Placental epithelial cell (primary cell): ENCODE measurements at places on chromosomes 4 and X. TPM values are rescaled to one million over a fixed set of nuclear protein-coding genes. Genes with fewer than 3 reads are reported as not detected.

The SHROOM4 gene
- 5.9 and 8.2 TPM in 2 replicates for total RNA-seq

The CHRDL1 gene
- total RNA-seq: not detected in 2 replicates

The SSX4 gene
- not detected in 2 replicates for total RNA-seq

The ITGB1BP2 gene
- total RNA-seq: 0.98 and 3.1 TPM in 2 replicates

The GAGE12E gene
- not detected in 2 replicates for total RNA-seq

The IQCM gene
- total RNA-seq: not detected in 2 replicates

The CHRNA9 gene
- total RNA-seq: 1.4 TPM in 1 of 2 replicates, not detected in the other

The FAM9B gene
- total RNA-seq: not detected in 2 replicates

The SPANXN3 gene
- total RNA-seq: not detected in 2 replicates

The MAGEB17 gene
- not detected in 2 replicates for total RNA-seq

The POU3F4 gene
- total RNA-seq: not detected in 2 replicates

The SPATA4 gene
- not detected in 2 replicates for total RNA-seq

The F8A3 gene
- total RNA-seq: 0.79 and 3.9 TPM in 2 replicates

The SPATA18 gene
- total RNA-seq: 14.9 and 20.1 TPM in 2 replicates

The GABRG1 gene
- not detected in 2 replicates for total RNA-seq

The SLC10A6 gene
- total RNA-seq: not detected in 2 replicates

The C1GALT1C1 gene
- total RNA-seq: 14.3 and 18.8 TPM in 2 replicates

The DCAF12L1 gene
- total RNA-seq: not detected in 2 replicates

The ARMCX1 gene
- total RNA-seq: 56.1 and 101 TPM in 2 replicates

The USP17L15 gene
- not detected in 2 replicates for total RNA-seq
